Stimulated activated CD8-positive, alpha-beta memory T cell treated with anti-CD3 and anti-CD28 coated beads, Interleukin-15, amount 100 ng/mL, for 48 hours (primary cell): ENCODE measurements at places on chromosomes 7 and 10.
A peak's percentile ranks its signal among the peaks of the same experiment; 100 is the strongest.

DNA sequence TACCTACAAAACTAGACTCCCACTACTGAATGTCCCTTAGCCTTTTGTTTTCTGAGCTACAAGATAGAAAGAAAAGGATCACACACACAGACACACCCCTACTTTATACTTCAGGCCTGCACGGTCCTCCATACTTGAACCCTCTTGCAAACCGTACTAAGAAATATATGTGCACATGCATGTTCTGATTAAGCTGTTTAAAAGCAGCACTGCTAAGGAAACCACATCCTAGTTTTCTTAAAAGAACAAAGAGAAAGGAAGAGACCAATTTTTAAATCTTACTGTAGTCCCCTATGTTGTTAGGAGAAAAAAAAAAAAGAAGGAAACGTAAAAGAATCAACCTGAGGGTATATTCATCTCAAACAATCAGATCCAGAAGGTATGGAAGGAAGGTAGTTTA is 501.2 kb downstream of the PARD3 start:
- DNase-seq = no peak

GRCh38 chr10:53135213-53135896 is 362.8 kb upstream of the MBL2 start:
- DNase-seq = no peak

GRCh38 chr10:70893227-70894006 is 5.1 kb upstream of the PCBD1 start:
- DNase-seq = no peak

DNA sequence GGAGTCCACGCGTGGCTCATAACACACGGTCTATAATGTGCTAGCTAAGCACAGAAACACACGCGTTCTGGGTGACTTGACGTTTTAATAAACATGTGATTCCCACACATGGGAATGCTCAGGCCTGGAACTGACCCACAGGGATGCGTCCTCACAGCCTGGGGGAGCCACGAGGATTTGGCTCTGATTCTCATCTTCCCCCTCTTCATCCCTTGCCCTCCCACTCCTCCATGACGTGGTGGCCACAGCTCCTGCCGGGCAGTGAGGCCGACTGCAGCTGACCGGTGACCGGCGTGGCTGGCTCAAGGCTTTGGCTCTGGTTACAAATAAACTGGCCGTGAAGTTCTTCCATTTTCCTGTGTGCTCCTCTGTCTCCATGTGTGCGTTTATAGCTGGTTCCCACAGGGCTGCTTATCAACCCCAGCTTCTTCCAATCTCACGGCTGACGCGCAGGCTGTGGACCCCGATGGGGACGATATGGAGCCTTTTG is 40.9 kb upstream of the KLF6 start:
- no peak for DNase-seq

- no peak for DNase-seq
Observed at GRCh38 chr7:26155531-26156375, 3.8 kb downstream of the NFE2L3 start.

DNA sequence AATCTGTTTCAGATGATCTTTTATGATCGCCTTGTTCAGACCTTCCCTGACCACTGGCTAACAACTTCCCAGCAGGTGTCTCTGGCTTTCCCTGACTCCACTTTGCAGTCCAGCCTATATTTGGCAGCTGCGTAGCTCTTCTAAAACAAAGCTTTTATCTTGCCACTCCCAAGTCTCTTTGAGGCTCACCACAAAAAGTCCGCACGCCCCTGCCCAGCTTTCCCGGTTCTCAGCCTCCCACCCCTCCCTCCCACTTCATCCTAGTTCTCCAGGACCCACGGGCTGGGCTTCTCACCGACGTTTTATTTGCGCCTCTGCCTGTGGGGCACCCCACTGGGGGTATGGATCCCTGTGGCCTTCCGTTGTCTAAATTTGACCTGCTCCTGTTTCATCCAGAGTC is 58.9 kb upstream of the USP6NL start:
- DNase-seq = no peak

- no peak for DNase-seq
Observed at GRCh38 chr10:70376436-70377378, 5.7 kb downstream of the LRRC20 start.

DNA sequence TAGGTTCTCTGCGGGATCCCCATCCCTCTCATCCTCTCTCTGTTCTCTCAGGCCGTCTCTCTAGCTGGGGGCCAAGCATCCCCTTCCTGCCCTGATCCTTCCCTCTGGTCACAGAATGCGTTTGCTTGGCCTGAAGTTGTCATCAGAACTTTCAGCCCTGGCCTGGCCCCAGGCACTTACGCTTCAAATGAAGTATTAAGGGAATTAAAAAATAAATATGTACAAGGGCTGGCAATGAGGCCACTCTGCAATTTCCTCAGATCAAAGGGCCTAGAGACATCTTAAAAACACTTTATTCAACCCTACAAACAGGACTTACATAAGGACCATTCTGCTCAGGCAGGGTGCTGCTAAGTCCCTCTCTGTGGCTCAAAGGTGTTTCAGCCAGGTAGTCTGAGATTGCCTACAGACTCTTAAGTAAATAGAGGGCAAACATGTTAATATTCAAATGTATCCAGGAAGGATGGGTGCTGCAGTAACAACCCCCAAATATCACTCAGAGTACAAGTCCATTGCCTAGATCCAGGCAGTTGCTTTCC is 16.0 kb downstream of the SFTPD start:
- no peak for DNase-seq

- DNase-seq = no peak
Observed at GRCh38 chr10:100041306-100042002, 31.7 kb upstream of the DNMBP start.

- no peak for DNase-seq
Observed at GRCh38 chr10:69073026-69073425, 14.9 kb upstream of the SRGN start.

GRCh38 chr7:134058980-134059379 is 68.2 kb upstream of the LRGUK start:
- DNase-seq = no peak

DNA sequence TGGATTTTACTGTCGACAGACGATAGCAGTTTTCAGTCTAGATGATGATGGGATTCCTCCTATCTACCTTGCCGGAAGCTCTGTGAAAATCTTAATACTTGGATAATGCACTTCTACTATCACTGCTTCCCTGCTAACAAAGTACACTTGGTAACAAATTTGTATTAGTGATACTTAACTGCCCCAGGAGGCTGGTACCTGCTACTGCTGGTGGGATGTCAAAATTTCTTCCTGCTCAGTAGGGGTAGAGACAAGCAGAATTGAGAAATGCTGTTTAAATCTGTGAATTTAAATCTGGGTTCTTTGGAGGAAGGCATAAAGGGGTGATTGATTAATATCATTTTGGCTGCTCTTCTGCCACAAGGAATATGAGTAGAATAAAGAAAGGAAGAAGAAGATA is 99.8 kb upstream of the STRIP2 start:
- DNase-seq = no peak

DNA sequence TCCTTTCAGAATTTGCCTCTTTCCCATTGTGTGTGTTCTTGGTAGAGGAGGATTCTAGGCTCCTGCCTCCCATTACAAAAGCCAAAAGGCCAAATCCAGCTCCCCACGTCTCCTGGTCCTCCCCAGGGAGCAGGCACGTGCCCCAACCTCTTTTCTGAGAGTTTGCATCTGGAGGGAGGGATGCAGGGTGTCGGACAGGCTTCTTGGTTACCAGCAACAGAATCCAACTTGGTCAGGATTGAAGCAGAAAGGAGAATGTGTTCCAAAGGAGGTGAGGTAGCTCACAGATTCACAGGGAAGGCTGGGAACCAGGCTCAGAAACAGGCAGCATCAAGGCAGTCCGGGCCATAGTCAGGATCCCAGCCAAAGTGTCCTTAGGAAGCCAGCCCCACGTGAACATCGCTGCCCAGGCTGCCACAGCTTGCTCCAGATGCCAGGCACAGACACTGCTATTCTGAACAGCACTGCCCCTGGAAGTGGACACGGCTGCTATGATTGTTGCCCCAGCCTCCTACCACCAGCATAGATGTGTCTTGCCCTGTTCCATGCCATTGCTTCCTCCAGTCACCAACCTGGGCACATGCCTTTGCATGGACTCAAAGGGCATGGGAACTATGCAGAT is 264.2 kb upstream of the ZMIZ1 start:
- DNase-seq = no peak

DNA sequence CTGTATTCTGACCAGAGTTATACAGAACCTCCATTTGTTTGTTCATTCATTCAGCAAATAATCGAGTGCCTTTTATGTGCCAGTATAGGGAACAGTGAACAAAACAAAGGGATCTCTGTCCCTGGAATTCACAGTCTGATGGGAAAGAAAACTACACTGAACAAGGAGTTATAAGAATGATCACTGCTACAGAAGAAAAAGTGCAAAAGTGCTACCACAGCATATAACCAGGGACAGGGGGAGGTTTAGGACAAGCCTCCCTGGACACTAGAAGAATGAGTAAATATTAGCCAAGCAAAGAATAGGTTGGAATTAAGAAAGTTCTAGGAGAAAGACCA is 4.2 kb downstream of the CLDN12 start:
- no peak for DNase-seq

- DNase-seq = no peak
Observed at GRCh38 chr7:83355143-83355542, 192.5 kb upstream of the PCLO start.

DNA sequence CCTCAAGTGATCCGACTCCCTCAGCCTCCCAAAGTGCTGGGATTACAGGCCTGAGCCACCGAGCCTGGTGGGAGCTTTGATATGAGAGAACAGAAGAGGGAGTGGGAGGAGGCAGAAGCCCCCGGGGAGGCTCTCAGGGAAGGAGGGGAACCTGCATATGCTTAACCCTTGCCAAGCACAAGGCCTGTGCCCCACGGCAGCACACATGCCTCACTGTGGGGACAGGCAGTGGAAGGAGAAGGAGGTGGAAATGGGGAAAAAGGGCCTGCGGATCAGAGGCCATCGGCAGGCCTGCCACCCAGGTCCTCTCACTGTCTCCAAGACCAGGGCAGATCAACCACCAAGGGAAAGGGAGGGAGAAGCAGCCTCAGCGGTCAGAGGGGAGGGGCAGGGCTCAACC is 7.2 kb upstream of the GRID1 start:
- no peak for DNase-seq

DNA sequence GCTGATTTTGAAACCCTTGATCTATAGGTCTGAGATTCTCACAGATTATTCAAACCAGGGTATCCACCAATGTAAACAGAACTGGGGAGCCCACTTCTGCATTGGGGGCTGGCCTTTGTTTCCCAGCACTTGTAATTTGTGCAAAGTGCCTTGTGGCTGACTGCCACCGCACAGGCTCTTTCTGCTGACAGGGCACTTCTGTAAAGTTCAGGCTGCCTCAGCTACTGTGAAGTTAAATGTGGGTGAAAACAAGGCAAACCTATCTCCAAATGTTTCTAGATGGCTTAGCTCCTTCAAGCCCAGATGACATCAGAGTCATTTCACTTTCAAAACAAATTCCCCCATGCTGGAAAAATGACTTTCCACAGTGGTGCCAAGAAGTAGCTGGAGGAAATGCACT is 54.7 kb downstream of the GRID1 start:
- no peak for DNase-seq

- peak; percentile 53 for DNase-seq
Observed at GRCh38 chr10:97543025-97543546, 29.5 kb upstream of the ANKRD2 start.

- no peak for DNase-seq
Observed at GRCh38 chr7:77684030-77684429, 12.2 kb upstream of the RSBN1L start.

- no peak for DNase-seq
Observed at GRCh38 chr7:125033506-125033905, 103.9 kb upstream of the POT1 start.

DNA sequence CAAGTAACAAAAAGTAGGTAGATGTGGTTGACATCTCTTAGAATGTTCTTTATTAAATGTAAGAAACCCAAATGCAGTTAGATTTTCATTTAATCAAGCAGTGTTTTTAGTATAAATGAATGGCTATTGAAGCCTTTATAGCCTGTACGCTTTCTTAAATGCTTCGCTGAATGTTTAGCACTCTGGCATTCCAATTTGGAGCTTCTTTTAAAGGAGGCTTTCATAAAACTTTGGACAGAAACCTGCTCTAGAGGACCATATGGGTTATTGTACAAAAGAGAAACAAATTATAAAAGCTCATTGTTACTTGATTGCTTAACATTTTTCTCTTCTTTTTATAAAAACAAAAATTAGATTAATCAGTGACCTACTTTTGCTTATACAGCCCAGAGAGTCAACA is 59.5 kb downstream of the KCND2 start:
- DNase-seq = no peak

DNA sequence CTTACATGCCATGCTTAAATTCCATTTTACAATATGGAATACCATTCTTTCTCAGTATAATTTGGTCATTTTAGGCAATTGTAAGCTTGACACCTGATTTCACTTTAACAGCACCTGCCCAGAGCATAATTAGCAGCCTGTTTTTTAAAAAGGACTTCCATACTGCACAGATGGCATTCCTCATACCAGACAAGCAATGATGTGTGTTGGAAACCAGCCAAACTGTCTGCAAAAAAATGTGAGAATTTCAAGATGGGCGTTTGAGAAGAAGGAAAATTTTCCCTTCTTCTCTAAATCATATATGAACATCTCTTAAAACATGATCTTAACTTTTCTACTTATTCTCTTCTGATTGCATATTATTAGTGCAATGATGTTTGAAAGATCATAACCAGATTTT is 40.4 kb upstream of the AGMO start:
- no peak for DNase-seq

DNA sequence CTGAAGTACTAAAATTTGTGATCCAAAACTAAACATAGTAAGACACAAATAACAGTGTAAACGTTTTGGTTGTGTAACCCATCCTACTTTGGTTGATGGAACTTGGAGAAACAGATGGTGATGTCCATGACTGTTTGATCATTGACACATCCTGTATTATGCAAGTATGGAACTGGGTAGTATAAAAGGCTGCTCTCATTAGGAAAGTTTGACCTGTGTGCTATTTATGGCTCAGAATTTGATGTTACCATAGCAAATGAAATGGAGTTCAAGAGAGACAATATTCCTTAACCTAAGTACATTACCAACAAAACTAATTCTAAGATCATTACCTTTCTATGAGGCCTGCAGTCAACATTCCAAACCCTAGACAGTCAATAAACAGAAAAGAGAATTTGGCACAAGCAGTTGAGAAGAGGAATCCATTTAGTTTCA is 39.9 kb downstream of the DKK1 start:
- no peak for DNase-seq

DNA sequence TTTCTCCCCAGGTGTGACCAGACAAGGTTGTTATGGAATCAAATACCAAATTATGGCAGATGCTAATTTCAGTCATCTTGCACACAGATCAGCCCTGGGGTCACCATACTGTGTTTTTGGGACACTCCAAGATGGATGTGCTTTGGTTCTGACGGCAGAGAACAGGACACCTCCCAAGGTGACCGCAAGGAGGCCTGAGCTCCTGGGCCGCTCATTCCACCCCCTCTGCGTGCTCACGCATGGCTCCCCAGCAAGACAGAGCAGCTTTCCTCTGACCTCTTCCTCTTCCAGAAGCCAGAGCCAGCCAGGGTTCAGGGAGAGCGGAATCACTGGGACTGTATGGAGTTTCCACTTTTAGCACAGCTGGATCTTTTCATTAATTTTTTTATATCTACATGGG is 402.8 kb downstream of the DNAJB6 start:
- no peak for DNase-seq
